Panc1 (cell line): ENCODE measurements at places on chromosomes 12 and 14.

DNA sequence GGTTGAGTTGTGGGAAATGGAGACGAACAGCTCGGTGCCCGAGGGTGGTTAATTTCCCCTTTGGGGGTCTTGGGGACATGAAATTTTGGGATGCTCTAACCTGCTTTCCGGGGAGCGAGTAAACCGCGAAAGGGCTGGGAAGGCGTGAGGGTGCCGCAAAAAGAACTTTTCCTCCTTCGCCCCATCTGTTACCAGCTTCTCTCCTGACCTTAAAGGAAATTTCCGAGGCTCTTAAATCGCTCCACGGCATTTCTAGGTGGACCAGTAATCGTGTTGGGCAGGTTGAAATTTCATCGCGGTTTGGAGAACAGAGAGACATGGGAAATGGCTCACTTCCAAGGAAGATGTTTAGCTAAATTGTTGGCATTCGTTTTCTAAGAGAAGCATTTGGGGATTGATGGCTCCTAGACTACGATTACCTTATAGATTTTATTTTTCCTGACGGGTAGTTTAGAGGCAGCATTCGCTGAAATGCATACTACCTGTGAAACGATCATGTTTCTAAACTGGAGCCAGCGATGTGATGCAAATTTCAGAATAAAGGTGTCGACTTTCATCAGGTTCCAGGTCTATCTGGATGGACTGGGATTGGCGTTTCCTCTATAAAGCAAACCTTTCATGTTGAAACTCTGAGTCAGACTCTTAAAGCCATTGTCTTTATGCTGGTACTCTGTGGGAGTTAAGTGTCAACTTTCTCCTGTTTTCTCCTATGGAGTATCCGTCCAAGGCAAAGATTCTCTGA is 414.5 kb downstream of the PCNX1 start:
- peak; percentile 12 for DNase-seq

- DNase-seq: no peak
These were observed 352.7 kb downstream of the AEBP2 start for GRCh38 chr12:19792028-19792427.

- no peak for DNase-seq
These were observed 310.5 kb downstream of the ETNK1 start for GRCh38 chr12:22935501-22935900.

DNA sequence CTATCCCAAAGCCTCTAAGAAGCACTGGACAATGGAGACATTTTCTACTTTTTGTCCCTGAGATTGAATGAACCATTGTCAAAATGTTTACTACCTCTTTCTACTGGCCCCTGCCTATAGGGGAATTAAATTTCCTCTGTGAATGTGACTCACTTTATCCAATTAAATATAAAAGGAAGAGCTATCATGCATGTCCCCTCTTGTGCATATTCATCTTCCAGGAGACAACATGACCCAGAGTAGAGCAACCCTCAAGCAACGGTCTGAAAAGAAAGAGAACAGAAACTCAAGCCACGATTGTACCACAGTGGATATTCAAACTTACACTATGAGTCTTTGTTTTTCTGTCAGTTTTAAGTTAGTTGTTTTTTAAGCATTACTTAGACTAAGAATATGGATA is 938.4 kb upstream of the ATXN7L3B start:
- DNase-seq: no peak

DNA sequence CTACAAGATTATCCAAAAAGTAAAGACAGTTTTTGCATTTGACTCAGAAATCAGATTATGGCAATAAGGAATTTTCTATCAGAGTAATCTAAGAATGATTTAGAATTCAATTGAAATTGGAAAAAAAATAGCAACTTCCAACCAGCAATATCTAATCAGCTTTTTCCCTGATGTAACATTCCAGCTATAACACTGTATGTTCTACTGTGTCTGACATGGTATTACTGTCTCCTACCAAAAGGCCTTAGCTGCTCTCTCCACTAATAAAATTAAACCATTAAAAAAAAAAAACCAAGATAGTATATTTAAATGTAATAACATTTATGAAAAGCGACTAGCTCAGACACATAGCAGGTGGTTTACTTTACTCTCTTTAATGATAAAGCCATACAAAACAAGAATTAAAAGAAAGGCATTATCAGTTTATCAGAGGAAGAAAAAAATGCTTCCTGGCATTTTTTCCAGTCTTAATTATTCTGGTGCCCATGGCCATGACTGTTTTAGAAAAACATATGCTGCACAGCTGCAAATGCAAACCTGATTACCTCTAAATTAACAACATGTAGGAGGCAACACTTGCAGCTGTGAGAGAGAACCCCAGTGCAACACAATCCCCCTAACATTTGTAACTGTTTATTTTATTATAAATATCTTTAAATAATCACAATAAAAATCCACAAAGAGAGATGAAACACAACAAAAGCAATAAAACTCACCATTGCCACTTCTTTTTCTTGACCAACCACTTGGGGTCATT is 28.8 kb downstream of the PHLDA1 start:
- DNase-seq: no peak

DNA sequence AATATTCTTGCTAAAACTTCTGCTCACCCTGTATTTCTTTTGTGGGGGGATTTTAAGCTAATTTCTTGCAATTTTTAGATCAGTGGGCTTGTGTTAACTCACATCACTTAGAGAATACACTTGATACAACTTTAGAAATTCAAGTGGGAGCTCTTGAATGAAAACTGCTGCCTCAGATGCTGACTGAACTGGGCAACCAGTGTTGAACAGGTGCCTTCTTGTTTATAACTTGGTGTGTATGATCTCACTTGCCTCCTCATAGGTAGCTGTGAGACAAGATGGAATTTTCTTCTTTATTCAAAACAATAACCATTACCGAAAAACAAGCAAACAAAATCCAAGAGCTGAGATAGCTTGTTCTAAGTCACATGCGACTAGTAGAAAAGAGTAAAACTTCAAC is 63.5 kb downstream of the FGD4 start:
- no peak for DNase-seq

- no peak for DNase-seq
These were observed 222.5 kb upstream of the GRIP1 start for GRCh38 chr12:66901138-66901932.

DNA sequence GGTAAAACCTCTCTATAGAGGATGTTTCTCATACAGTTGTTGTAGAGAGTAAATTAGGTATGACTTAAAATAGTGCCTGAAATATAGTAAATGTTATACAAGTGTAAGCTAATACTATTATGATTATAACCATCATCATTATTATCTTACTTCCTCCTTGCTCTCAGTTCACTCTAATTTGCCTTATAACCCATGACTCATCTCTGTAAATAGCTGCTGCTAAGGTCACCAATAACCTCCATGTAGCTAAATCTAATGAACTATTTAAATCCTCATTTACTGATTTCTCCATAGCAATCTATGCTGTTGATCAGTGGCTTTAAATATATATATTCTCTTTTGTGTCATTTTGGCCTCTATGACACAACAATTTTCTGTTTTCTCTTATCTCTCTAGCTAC is 109.6 kb downstream of the RMST start:
- DNase-seq: no peak

GRCh38 chr12:63918800-63919300 is 74.3 kb downstream of the SRGAP1 start:
- peak; percentile 77 for DNase-seq

DNA sequence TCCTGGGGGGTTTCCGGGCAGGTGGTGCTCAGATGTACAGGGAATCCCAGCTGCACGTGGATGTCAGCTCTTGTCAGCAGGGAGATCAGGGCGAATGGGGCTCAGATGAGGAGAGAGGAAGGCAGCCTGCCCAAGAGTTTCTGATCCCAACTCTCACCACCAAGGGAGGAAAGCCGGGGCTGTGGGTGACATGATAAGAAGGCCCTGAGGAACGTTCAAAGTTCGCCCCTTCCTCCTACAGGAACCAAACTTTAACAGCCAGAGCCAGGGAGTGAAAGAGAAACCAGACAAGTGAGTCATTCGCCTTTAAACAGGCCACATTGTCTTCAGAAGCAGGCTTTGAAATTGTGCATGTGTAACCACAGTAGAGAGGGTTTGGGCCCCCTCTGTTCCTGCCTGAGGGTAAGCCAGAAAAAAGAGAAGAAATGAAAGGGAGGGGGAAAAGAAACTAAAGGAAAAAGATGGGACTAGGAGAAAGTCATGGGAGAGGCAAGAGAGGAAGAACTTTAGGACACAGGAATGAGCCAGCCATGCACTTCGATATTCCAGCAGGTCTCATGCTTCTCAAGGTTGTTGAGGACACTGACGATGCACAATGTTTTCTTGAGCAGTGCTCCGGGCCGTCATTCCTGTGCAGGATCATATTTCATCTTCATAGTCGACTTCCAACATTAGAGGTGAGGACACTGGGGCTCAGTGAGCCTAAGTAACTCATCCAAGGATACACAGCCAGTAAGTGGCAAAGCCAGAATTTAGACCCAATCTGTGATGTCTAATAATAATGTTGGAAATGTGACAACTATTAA is 691.4 kb upstream of the TBX3 start:
- DNase-seq: no peak
